ENCODE measurements at places on chromosomes 12 and 14.
A peak's percentile ranks its signal among the peaks of the same experiment; 100 is the strongest.

DNA sequence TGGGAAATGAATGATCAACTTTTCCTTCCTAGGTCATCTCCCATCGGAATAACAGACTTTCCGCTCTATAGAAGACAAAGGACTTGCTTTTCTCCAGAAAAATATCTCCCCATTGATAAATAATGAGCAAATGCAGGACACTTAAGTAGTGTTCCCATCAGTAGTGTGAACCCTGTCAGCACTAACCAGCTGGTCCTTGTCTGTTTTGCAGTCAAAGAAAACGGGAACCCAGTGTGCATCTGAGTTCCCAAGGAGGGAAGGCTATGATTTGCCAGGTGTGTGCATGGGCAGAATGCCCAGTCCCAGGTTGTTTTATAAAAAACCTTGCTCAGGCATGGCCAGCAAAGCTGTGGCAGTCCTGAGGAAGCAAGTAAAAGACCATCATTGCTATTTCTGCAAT lies 256.5 kb upstream of the HMGA2 start:
- DNase-seq: no peak

- no peak for DNase-seq
Observed at GRCh38 chr12:24172773-24173066, 223.2 kb upstream of the SOX5 start.

- peak; percentile 19 for DNase-seq
Observed at GRCh38 chr14:58663494-58664111, 25.8 kb downstream of the DACT1 start.

DNA sequence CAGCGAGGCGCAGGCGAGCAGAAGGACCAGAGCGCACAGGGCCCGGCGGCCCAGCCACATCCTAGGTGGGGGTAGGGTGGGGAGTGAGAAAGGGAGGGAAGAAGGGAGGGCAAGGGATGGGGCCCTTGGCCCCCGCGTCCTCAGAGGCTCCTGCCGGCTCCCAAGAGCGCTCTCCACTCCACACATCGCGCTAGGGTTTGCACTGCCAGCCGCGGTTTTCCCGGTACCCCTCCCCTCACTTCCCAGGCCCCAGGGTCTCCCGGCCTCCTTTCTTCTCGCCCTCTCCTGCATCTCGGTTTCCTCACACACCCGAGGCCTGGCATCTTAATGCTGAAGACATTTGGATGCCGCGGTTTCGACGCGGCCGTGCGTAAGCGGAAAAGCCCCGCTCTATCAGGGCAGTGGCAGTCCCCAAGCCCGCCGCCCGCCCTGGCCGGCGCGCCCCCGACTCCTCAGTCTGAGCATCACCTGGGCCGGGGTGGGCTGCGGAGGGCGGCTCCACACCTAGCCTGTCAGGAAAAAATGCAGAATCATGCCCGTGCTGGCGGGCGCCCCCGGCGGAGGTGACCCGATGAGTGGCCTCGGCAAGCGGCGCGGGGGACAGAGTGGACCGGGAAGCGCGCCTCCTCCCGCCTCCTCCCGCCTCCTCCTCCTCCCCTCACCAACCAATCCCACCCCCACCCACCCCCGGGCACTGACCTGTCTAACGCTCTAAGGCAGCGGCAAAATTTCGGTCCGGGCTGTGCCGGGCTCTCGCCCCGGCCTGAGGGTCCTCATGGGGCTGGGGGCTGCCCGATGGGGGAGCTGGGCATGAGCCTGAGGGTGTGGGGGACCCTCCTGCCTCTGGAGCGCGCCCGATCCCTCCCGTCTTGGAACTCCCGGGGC lies 686 bp downstream of the B4GALNT1 start:
- no peak for DNase-seq

DNA sequence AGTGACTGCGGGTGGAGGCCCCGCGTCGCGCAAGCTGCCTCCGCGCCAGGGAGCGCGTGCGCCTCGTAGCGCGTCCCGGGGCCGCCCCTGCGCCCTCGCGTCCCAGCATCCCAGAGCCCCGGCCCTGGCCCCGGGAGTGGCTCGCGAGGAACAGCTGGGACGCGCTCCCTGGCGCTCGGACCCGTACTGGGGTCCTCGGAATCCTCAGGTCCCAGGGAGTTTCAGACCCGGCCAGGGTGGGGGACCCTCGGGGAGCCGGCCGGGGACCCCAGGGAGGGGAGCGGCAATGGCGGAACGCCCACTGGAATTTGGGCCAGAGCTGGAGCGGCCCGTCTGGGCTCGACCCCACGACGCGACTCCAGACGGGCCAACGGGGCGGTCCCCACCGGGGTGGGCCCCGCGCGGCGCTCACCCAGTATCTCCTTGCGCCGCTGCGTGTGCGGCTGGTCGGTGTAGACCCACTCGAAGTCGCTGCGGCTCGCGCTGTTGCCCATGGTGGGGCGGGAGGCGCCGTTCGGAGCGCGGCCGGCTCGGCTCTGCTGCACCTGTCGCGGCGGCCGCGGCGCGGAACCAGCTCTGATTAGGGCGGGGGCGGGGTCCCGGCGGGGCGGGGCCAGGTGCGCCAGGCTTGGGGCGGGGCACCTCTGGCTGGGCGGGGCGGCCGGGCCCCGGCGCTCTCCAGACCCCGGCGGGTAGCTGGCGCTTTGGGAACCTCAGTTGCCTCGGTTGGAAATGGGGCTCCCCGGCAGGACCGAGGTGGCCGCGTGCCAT lies at the start of gene DEGS2:
Gene DEGS2, minus strand, starts transcription at position 552 of the 771 bp plus-strand sequence. Its CDS starts 58 bp downstream, at position 494.
- peak; percentile 61 for DNase-seq

DNA sequence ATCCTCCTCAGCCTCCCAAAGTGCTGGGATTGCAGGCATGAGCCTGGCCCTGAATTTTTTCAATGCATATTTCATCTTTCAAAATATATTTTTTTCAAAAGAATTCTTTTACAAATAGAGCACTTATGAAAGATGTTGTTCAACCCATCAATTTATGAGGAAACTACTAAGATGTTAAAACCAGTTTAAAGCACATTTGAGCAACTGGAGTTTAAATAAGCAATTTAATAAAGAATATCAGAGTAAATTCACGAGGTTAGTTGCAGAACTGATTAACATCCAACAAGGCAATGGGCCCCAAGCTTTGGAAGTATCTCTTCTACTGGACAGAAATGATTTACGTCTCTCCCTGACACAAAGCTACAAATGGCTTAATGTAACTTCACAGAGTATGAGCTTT lies 23.3 kb downstream of the GLT1D1 start:
- no peak for DNase-seq

DNA sequence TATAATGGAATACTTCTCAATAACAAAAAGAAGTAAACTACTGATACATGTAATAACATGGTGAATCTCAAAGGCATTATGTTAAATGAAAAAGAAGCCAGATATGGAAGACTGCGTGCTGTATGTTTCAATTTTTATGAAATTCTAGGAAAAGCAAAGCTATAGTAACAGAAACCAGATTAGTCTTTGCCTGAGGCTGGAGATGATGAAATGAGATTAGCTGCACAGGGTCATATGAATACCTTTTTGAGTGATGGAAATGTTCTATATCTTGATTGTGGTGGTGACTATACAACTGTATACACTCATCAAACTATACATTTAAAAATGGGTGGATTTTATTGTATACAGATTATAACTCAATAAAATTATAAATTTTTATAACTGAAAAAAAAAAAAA lies 113.5 kb downstream of the TMEM30B start:
- no peak for DNase-seq

- DNase-seq: peak; percentile 70
Observed at GRCh38 chr12:55906056-55906455, 21.6 kb downstream of the PYM1 start.

DNA sequence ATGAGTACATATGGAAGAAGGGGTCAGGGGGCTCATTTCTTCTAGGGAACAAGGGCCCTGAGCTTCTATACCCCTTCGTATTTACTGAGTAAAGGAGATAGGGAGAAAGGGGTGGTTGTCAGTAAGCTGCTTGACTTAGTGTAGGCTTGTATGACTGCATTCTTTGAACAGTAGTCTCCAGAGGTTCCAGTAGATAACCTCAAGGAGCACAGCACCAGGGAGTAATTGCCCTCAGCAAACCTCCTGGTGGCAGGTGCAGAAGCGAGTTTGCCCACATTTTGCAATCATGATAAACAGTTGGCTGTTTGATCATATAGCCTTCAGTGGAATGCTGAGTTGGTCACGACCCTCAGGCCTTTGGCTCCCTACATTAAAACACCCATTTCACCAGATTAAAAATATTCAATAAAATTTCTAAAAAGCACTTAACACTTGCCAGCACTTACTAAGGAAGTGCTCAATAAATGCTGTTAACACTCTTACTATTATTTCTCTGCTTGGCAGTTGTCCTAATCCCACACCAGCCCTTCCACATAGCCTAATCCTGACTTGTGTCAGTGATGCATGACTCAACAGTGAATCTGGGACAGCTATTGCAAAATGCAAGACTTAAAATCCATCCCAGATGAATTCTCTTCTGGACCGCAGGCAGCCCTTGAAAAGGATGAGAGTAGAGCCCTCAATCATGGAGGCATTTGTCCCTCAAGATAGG lies 3.7 kb upstream of the DHRS4L2 start:
- DNase-seq: peak; percentile 55

- no peak for DNase-seq
Observed at GRCh38 chr14:91985008-91985407, 37.5 kb upstream of the FBLN5 start.

DNA sequence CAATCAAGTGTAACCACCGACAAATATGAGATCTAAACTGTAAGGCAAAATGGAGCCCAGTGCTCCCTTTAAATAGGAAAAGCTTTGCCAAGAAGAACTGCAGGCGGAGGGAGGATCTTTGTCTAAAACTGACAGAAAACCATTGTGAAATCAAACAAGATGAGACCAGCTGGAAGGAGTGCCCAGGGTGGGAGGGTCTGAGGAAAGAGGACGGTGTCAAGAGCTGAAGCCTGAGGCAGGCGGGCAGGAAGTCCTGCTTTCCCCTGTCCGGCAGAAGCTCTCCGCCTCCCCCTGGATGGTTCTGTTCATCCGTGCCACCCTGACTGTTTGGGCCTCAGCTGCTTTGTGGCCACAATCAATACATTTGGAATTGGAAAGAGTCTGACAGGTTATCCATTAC lies 37.5 kb downstream of the CDC42BPB start:
- DNase-seq: no peak

DNA sequence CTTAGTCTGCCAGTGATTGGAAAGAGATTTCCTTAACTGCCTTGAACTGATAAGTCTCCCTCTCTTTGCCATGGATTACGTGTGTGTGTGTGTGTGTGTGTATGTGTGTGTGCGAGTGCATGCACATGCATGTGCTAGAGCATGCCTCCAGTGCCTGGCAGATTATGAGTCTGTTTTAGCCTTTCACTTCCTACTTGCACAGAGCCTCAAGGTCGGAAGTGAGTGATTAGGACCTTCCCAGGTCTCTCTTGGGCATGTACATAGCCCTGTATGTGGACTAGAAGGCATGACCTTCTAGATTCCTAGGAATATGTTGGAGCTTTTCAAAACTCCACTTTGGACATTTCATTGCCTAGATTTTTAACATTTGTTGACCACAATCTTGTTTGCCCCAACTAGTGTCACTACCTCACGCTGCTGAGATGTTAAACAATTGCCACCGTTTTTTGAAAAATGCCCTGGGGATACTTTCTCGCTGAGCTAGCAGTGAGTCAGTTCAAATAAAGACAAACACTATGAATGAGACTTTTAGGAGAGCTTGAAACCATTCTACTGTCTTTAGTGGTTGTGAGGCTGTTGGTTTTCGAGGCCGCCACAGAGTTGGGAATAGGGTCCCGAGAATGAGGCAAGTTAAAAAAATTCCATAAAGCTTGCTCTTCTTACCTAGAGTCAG lies 28.2 kb downstream of the KIAA0586 start:
- peak; percentile 46 for DNase-seq

- no peak for DNase-seq
Observed at GRCh38 chr12:81558031-81558430, 201.1 kb downstream of the PPFIA2 start.

- DNase-seq: peak; percentile 11
Observed at GRCh38 chr14:91119556-91120311, 5.9 kb downstream of the DGLUCY start.

- DNase-seq: no peak
Observed at GRCh38 chr12:105823810-105824209, 314.9 kb downstream of the NUAK1 start.

DNA sequence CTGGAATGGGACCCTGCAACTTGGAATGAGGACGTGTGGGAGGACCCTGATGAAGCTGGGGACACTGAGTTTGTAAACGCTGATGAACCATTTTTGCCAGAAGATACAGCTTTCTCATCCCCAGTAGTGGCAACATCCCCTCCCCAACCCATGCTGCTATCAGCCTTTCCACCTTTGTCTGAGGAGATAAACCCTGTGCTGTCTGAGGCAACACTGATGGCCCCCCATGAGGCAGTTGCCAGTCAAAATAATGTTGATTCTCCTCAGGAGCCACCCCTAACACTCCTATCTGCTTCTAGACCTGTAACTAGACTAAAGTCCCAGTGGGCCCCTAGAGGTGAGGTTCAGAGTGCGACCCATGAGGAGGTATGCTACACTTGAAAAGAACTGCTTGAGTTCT lies 7.5 kb upstream of the RNASE9 start:
- no peak for DNase-seq

DNA sequence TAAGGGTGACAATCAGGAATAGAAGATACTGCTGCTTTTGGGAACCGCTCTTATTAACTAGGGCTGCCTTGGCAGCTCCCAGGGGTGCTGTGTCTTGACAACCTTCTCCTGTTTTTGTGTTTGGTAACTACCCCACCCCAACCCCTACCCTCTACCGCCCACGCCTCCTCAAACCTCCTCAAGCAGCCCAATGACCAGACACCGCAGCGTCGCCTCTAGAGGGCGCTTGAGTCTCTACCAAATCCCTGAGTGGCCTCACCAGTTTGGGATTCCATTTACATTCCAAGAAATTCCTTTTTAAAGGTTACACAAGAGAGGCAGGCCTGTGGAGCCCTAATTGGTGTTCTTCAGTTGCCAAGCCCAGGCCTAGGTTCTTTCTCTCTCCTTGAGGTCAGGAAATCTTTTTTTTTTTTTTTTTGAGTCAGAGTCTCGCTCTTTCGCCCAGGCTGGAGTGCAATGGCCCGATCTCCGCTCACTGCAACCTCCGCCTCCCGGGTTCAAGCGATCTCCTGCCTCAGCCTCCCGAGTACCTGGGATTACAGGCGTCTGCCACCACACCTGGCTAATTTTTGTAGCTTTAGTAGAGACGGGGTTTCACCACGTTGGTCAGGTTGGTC lies 72.4 kb upstream of the USP44 start:
- DNase-seq: peak; percentile 70

DNA sequence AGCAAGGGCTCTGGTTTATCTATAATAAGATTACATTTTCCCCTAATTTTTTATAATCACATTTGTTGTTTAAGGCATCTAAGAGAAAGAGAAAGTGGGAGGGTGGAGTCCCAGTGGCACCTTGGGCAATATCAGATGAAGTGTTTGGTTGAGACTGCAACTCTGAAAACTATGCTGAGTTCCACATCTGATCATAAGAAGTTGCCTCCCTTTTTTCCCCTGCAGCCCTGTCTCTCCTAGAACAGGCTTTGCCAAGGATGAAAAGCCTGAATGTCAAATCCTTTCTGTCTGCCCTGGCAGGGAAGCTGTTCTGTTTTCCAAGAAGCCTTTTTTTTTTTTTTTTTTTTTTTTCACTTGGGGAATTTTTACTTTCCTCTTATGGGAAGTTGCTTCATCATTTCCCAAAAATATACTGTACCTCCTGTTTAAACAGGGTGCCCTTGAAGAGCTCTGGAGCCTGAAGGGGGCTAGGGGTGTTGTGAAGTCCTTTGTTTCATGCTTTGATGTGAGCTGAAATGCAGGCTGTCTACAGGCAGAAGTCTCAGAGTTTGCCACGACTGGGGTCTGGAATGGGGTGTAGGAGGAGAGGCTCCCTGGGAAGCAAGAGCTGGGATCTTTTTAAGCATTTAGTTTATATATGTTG lies 71.3 kb downstream of the SUSD6 start:
- no peak for DNase-seq

GRCh38 chr12:132899033-132899432 lies 11.6 kb upstream of the CHFR start:
- DNase-seq: no peak

All from RWPE1 (cell line).